ENCODE measurements at places on chromosomes 16 and 17.

DNA sequence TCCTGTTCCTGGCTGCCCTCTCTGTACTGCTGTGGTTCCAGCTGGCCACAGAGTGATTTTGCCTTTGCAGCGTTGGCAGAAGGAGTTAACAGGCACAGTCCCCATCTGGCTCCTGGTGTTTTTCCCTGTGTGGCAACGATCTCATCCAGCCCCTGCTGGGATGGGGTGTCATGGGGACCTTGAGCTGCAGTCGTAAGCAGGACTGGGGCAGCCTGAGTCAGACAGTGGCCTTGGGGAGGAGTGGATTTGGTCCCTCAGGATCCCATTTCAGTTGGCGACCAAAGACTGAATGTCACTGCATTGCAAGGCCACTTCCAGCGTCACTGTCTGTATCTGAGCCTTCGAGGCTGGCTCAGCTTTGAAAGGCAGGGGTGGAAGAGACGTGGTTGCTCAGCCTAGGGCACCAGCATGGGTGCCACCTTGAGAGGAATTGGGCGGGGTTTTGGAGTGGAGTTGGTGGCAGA lies 11.9 kb downstream of the TMEM94 start:
- DNase-seq: no peak

DNA sequence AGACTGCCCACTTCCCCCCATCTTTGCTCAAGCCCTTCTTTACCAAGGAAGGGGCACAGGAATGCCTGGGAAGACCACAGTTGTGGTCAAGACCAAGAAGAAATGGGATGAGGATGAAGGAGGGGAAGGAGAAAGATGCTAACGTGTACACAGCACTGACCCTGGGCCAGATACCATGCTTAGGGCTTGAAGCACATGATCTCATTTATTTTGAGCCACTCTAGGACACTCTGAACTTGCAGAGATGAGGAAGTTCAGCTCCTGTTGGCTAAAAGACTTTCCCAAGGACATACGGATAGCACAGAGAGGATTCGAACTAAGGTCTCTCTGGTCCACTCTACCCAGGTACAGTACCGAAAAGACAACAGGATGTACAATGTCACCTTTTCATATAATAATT lies 42.6 kb downstream of the PIK3R5 start:
- DNase-seq: no peak

- DNase-seq: no peak
Observed at GRCh38 chr17:57077000-57077399, 8.0 kb upstream of the AKAP1 start.

GRCh38 chr17:29615048-29615385 lies 7.7 kb downstream of the CORO6 start:
- peak; percentile 30 for DNase-seq
